Activated naive CD8-positive, alpha-beta T cell treated with anti-CD3 and anti-CD28 coated beads, Interleukin-2, amount 10 ng/mL, durations not matched to agents 7 days and 5 days (primary cell): ENCODE measurements at places on chromosomes 2 and 18. TPM values are rescaled to one million over a fixed set of nuclear protein-coding genes. Genes with fewer than 3 reads are reported as not detected.

ANAPC1 gene
- 58.8 TPM for total RNA-seq

PSMD14 gene
- 48.1 TPM for total RNA-seq

- H3K27me3 ChIP-seq, result peaks cover 2% of the 10 kb centered on the region
- peaks cover 34% of the 10 kb centered on the region for H3K4me1 ChIP-seq
- DNase-seq, result peak; percentile 92
- peak overlapping the region; percentile 81 for H3K4me3 ChIP-seq
- peaks cover 11% of the 10 kb centered on the region for H3K36me3 ChIP-seq
- peak overlapping the region; percentile 92 for H3K27ac ChIP-seq
These were observed 2.9 kb upstream of the MAL start for GRCh38 chr2:95022309-95023221.

ZNF521 gene
- not detected for total RNA-seq

CROCC2 gene
- total RNA-seq, result not detected

HYCC2 gene
- total RNA-seq, result 37.0 TPM

DNA sequence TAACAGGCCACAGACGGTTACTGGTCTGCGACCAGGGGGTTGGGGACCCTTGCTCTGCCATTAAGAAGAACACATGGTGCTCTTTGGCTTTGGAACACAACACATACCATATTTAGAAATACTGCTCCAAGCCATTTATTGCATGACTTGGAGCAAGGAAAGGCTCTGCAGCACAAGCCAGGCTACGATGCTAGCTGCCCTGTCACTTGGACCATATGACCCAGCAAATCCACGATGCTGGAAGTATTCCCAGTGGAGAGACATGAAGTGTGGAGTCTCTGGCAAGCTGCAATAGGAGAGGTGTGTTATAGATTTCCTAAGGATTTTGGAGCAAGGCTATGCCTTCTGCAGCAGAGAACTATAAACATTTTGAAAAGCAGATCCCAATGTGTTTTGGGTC is 171.2 kb downstream of the HAUS1 start:
- peaks cover 27% of the 10 kb centered on the region for H3K36me3 ChIP-seq
- no peak overlapping the region for H3K4me3 ChIP-seq
- DNase-seq, result no peak

GRCh38 chr2:37570773-37571586 is 100.5 kb downstream of the CDC42EP3 start:
- peaks cover 8% of the 10 kb centered on the region for H3K36me3 ChIP-seq
- H3K4me1 ChIP-seq, result peaks cover 14% of the 10 kb centered on the region
- H3K27me3 ChIP-seq, result peaks cover 5% of the 10 kb centered on the region
- DNase-seq, result no peak
- no peak overlapping the region for H3K4me3 ChIP-seq
- no peak overlapping the region for H3K27ac ChIP-seq

- H3K27ac ChIP-seq, result peak overlapping the region; percentile 64
- no peaks in the 10 kb centered on the region for H3K27me3 ChIP-seq
- H3K4me1 ChIP-seq, result peaks cover 10% of the 10 kb centered on the region
- peak overlapping the region; percentile 37 for H3K4me3 ChIP-seq
- DNase-seq, result no peak
These were observed 9.5 kb downstream of the USP40 start for GRCh38 chr2:233556881-233557736.

LAMA1 gene
- not detected for total RNA-seq

OSBPL1A gene
- total RNA-seq, result 1.2 TPM

LAMA3 gene
- total RNA-seq, result 0.19 TPM

PLCL1 gene
- total RNA-seq, result 1.3 TPM

GRCh38 chr18:47250391-47251046 is 941 bp downstream of the SKOR2 start:
- H3K27ac ChIP-seq, result peak overlapping the region; percentile 4
- DNase-seq, result no peak
- H3K36me3 ChIP-seq, result peaks cover 3% of the 10 kb centered on the region
- no peak overlapping the region for H3K4me3 ChIP-seq

- H3K36me3 ChIP-seq, result no peaks in the 10 kb centered on the region
- no peaks in the 10 kb centered on the region for H3K4me1 ChIP-seq
- no peak for DNase-seq
- H3K27me3 ChIP-seq, result no peaks in the 10 kb centered on the region
These were observed 428.6 kb downstream of the SETBP1 start for GRCh38 chr18:45109271-45109670.

DNA sequence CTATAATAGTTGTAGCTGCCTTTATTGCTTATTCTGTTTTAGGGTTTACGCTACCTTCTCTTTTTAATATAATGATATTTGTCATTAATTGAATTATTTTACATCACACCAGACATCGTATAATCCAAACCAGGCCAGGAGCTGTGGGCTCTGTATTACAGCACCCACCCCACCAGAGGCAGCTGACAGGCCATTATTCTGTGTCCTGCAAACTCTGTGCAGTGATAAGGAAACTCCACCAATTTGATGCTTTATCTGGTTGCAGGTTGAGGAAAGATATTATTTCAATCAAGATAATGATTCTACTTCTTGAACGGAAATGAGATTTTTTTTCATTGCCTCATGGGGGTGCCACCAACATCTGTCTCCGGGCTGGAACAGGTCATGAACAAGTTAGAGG is 227.3 kb downstream of the ZBTB7C start:
- no peak overlapping the region for H3K4me3 ChIP-seq
- H3K27ac ChIP-seq, result no peak overlapping the region
- DNase-seq, result no peak
- no peaks in the 10 kb centered on the region for H3K4me1 ChIP-seq
- peaks cover 5% of the 10 kb centered on the region for H3K27me3 ChIP-seq

SLC30A3 gene
- 0.64 TPM for total RNA-seq

- H3K27me3 ChIP-seq, result no peaks in the 10 kb centered on the region
- H3K36me3 ChIP-seq, result peaks cover 14% of the 10 kb centered on the region
- DNase-seq, result no peak
- H3K4me1 ChIP-seq, result no peaks in the 10 kb centered on the region
These were observed 31.0 kb upstream of the EPB41L5 start for GRCh38 chr2:119981896-119982295.

DNA sequence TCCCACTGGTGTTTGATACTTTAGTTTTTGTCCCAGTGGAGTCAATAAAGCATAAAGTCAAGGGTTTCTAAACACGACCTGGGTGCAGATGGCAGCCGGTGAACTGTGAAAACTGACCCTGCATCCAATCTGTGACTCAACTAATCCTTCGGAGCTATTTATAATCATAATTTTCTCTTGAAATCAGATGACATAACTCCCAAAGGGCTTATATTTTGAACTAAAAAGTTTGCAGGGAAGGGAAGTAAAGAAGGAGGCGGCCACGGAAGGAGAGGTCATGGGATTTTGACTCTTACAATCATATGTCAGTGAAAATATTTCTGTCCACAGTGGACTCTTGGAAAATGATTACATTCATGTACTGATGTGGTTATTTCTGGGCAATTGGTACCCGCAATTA is 178.5 kb downstream of the PDE1A start:
- H3K4me1 ChIP-seq, result no peaks in the 10 kb centered on the region
- no peak overlapping the region for H3K27ac ChIP-seq

- no peaks in the 10 kb centered on the region for H3K36me3 ChIP-seq
- H3K4me1 ChIP-seq, result no peaks in the 10 kb centered on the region
- H3K4me3 ChIP-seq, result no peak overlapping the region
- H3K27ac ChIP-seq, result no peak overlapping the region
These were observed 24.9 kb downstream of the CIDEA start for GRCh38 chr18:12278741-12279682.

DNA sequence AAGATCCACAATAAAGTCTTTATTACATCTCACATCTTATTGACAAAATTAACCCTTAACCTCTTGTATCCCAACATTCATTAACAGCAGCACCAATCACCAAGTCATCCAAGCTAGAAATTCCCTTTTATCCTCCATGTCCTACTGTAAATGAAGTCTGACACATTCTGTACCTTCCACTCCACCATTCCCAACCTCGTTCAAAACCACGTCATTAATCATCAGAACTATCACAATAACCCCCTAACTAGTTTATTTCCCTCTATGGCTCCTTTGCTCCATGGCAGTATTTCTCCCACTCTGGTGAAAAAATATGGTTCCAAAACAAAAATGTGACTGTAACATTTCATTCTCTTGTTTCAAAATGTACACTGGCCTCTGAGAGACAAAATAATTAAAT is 1626.2 kb downstream of the LRP1B start:
- no peaks in the 10 kb centered on the region for H3K4me1 ChIP-seq
- no peaks in the 10 kb centered on the region for H3K27me3 ChIP-seq
- no peak overlapping the region for H3K4me3 ChIP-seq
- DNase-seq, result no peak
- no peak overlapping the region for H3K27ac ChIP-seq

DNA sequence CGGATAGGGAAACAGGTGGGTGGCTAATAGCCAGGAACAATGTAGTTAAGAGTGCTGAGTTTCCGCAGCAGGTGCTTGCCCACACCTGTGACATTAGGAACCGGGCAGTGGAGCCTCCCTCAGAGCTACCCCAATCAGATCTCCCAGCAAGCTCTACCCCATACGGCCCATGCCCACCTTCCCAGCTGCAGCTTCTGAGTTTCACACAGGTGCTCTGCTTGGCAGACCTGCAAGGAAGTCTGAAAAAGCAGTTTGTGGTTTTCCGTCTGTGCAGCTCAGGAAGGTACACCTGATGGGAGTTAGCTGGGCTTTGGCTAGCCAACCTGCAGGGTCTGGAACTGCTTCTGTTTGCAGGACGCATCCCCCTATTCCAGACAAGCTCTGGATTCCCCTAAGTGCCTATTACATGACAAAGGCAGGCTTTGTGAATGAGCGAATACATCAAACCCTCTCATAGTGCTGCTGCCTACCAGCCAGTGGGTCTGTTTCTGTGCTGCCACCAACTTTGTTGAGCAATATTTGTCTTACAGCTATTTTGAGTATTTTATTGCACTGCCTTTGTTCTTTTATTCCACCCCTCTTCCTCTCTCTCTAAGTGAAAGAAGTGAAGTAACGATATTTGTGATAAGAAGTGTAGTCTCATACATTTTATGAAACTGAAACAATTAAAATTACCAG is 24.7 kb upstream of the CEP68 start:
- peak overlapping the region; percentile 42 for H3K4me3 ChIP-seq
- no peaks in the 10 kb centered on the region for H3K27me3 ChIP-seq
- peaks cover 20% of the 10 kb centered on the region for H3K4me1 ChIP-seq
- no peak for DNase-seq
- H3K36me3 ChIP-seq, result no peaks in the 10 kb centered on the region

GRCh38 chr2:29575370-29575890 is 346.0 kb downstream of the ALK start:
- no peak for DNase-seq
- no peaks in the 10 kb centered on the region for H3K4me1 ChIP-seq
- H3K27ac ChIP-seq, result no peak overlapping the region

FMNL2 gene
- 0.37 TPM for total RNA-seq

DNA sequence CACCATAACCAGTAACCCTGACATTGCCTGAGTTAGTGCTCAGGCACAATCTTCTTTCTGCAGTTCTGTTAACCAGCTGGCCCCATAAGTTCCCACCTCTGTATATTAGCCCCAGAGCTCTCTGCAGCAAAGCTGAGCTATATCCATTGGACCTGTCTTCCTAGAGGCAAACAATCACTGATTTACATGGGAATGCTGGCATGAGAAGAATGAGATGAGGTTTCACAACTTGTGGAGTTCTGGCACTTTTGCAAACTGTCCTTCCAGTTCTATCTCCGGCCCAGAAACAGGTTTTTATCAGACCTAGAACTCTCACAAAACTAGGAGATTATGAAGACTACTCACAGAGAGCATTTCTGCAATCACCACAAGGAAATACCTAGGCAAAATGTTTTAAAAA is 7.9 kb upstream of the CCBE1 start:
- no peak for DNase-seq
- no peaks in the 10 kb centered on the region for H3K4me1 ChIP-seq
- no peak overlapping the region for H3K27ac ChIP-seq
- peaks cover 8% of the 10 kb centered on the region for H3K27me3 ChIP-seq
- no peak overlapping the region for H3K4me3 ChIP-seq
